Adrenal gland (tissue), 19 donors: ENCODE measurements at places on chromosomes 2 and 18.

GRCh38 chr2:98295275-98295674 lies 51.0 kb upstream of the CNGA3 start:
- DNase-seq = no peak

DNA sequence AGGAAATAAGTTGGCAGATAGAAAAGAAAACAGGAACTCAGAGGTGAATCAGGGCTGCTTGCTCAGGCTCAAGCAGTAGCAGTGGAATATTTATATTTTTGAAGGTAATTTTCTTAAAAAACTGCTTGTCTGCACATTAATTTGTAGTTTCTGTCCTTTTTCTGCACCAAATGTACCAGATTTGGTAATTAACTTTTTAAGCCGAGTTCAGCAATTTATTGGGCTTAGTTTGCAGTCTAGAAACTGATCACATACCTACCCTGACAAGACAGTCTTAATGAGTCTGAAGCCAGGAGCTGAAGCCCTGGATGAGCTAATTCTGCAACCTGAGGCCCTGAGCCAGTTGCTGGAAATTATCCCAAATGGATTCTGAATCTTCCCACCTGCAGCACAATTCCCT lies 647.0 kb downstream of the TDRD15 start:
- no peak for DNase-seq

- no peak for DNase-seq
Observed at GRCh38 chr2:64186699-64187605, 42.7 kb upstream of the PELI1 start.

DNA sequence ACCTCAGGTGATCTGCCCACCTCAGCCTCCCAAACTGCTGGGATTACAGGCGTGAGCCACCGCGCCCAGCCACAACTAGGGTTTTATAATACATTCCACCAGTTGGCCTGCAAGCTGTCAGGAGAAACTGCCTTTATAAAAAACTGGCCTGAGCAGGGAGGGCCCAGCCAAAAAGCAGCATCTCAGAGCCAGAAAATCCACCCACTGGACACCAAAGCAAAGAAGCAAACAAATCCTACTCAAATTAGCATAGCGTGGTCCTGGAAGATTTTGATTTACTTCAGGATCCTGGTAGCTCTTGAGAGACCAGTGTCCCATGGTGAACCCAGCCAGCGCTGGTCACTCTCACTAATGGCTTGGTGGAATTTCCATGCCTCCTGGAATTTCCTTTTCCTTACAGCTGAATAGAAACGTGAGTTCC lies 60.0 kb upstream of the PXDN start:
- DNase-seq = no peak

DNA sequence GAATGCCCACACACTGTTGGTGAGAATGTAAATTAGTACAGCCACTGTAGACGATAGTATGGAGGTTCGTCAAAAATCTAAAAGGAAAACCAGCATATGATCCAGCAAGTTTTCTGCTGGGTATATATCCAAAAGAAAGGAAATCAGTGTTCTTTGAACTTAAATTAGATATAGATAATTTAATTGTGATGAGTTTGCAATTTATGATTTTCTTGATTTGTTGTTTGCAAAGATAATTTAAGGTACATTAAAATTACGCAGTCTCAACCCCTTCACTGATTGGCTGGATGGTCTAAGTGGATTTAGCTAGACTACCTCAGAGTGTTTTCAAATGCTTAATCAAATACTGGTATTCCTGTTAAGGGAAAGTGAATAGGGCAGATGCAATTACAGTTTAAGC lies 302.2 kb downstream of the GALNT13 start:
- DNase-seq = no peak

DNA sequence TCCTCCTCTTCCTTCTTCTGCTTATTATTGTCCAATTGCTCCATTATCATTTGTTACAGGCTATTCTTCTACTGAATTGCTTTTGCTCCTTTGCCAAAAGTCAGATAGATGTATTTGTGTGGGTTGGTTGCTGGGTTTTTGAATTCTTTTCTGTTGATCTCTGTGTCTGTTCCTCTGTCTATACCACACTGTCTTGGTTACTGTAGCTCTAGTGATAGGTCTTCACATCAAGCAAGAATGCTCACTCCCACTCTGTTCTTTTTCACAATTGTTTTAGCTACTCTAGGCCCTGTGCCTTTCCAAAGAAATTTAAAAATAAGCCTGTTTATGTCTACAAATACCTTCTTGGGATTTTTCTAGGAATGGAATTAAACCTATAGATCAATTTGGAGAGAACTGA lies 217.2 kb downstream of the GALR1 start:
- DNase-seq = no peak

DNA sequence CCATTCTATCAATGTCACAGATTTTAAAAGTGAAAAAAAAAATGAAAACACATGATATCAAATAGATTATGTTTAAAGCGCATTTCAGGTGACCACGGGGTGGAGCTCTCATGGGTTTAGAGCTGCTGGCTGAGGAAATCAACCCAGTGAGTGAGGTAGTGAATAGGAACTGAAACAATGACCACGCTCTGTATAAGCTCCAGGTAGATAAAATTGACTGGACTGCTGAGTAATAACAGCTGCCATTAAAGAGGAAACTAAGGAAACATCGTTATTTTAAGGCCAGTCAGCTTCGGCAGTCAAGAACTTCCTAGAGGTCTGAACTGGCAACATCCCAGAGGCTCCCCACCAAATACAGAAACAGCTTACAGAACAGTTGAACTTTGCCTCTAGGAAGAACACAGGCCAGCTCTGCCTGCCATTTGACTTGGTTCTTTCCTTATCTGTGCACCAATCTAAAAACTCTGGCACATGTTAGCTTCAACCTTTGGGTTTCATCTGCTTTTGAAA lies 185.9 kb downstream of the PDE1A start:
- peak; percentile 18 for DNase-seq

DNA sequence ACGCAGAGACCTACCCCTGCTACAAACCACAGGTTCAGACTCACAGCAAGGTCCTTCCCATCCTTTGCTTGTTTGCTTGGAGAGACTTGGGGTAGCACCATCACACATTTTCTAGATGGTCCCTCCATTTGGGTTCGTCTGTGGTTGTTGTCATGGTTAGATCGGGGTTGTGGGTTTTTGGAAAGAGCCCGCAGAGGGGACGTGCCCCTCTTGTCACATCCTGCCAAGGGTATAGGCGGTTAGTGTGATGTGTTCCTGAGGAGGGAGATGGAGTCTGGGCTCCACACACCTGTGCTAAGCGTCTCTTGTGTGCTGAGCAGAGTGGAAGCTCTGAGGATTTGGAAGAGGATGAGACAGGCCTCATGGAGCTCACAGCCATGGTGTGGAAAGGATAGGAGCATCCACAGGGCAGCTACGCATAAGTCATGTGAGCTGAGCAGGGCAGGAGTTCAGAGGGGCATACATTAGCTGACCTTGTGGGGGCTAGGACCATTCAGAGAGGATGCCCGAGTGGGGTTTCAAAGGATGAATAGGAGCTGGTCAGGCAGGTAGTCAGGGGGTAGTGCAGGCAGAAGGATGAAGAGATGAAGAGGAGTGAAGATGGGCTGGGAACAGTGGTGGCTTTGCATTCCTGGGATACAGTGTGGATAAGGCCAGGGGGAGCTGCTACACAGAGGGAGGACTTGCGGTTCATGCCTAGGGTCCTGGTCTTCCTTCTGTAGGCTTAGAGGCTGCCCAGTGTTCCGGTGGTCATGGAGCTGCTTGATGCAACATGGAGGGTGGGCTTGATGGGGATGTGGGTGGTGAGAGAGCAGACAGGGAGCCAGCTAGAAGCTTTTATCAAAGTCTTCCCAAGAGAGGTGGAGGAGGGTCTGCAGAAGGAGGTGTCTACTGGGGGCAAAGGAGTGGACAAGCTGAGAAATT lies 62.9 kb downstream of the ACKR3 start:
- DNase-seq = peak; percentile 36

DNA sequence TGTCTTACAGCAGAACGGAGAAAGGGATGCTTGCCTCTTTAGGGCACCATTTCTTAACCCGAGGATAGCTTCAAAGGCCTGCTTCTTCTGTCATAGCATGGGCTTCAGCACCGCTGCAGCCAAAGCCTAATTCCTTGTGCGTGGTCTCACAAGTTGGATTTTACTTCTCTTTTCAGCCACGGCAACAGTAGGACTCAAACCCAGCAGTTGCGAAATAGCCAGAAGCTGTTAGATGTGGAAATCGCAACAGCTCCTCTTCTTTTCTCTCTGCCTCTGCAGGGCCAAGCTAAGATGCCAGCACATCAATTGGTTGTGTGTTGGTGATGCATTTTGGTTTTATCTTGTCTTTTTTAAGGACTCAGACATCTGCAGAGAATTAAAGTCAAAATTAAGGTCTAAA lies 3.1 kb downstream of the NRXN1 start:
- no peak for DNase-seq

DNA sequence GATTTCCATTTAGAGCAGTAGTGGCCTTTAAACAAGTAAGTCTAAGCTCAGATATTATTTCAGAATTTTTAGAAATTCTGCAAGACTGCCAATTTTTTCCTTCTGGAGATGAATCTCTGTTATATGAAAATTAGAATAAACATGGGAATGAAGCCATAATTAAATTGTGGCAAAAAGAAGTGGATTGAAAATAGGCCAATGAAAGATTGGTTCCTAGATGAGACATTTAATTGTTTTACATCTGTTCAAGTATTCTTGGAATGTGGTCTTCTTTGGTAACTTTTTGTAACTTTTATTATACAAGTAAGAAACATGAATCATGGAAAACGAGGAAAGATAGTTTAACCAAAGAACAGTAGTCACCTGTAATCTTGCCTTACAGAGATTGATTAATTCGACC lies 10.3 kb downstream of the CAD start:
- DNase-seq = no peak

GRCh38 chr2:242035858-242036652 lies 166.5 kb downstream of the RTP5 start:
- DNase-seq = no peak

GRCh38 chr2:238846378-238846627 lies 1.6 kb upstream of the TWIST2 start:
- no peak for DNase-seq

GRCh38 chr18:78666666-78667335 lies 312.8 kb upstream of the SALL3 start:
- no peak for DNase-seq

DNA sequence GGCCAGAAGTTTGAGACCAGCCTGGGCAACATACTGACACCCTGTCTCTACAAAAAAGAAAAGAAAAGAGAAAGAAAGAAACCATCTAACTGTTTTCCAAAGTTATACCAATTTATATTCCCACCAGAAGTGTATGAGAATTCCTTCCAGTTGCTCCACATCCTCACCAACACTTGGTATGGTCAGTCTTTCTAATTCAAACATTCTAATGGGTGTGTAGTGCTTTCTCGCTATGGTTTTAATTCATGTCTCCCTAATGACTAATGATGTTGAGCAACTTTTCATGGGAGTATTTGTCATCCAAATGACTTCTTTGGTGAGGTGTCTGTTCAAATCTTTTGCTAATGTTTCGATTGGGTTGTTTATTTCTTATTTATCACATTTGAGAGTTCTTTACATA lies 10.5 kb upstream of the B3GNT7 start:
- DNase-seq = no peak

DNA sequence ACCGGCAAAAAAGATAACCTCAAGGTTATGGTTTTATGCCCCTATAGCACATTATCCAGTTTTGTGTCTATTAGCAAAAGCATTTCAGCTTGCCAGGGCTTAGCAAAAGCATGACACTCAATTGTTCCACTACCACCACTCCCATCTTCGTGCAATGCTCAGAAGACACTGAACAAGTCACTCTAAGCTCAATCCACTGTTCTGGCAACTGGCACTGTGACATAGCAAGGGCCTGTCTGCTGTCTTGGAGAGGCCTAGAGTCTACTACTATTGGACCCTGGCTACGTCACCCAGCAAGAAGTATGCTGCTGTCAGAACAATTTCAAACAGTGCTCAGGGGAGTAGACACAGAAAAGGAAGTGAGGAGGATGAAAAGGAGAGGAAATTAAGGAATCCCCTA lies 103.5 kb upstream of the PPP1CB start:
- no peak for DNase-seq

DNA sequence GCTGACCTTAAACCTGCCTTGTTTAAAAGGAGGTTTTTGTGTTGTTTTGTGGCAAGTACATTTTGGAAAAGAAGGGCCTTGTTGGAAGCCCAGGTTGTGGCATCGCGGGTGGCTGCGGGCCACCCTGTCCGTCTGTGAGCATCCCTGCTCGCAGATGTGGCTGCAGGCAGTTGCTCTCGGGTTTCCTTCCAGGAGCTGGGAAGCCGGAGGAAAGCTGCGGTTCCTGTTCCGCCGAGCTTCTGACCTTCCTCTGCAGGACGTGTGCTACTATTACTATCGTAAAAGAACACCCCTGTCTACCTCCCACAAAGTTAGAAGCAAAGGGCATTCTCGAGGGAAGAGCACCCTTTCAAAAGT lies 766 bp downstream of the MFF start:
- peak; percentile 48 for DNase-seq
